Cortex of kidney (tissue), 1 donor: ENCODE measurements at places on chromosomes 6 and 20.

- DNase-seq: no peak
Observed at GRCh38 chr6:81465859-81466258, 286.6 kb downstream of the TENT5A start.

- DNase-seq: no peak
Observed at GRCh38 chr6:44063561-44064059, 63.6 kb downstream of the MRPL14 start.

DNA sequence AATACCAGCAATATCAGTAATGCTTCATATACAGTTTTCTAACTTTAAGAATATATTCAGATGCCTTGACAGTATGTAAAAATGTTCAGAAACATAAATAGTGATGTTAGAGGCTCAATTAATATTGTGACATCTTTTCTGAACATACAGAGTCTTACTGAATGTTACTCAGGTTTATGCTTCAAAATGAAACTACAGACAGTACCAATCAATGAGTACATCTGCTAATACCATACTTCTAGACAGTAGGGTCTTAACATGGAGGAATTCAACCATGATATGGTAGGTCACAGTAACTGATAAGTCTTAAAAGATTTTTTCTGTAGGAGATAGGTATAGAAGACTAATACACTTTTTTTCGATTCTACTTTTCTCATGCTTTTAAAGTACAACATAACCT lies 8.3 kb downstream of the GCLC start:
- no peak for DNase-seq

DNA sequence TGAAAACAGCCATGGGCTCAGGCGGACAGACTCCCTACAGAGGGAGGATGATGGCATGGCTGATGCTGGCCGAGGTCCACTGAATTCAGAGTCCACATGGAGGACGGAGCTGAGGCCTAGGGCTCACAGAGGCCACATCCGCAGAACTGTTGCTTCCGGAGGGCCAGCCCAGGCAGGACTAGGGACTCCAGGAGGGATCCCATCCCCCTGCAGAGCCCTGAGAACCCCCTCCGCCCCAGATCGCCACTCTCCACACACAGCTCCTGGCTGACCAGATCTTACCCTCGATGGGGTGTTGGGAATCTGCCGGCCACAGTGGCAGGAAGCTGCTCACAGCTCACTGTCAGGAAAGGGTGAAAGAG lies 399.2 kb downstream of the TAF4 start:
- no peak for DNase-seq

GRCh38 chr20:44253528-44253927 lies 6.4 kb downstream of the GDAP1L1 start:
- no peak for DNase-seq

DNA sequence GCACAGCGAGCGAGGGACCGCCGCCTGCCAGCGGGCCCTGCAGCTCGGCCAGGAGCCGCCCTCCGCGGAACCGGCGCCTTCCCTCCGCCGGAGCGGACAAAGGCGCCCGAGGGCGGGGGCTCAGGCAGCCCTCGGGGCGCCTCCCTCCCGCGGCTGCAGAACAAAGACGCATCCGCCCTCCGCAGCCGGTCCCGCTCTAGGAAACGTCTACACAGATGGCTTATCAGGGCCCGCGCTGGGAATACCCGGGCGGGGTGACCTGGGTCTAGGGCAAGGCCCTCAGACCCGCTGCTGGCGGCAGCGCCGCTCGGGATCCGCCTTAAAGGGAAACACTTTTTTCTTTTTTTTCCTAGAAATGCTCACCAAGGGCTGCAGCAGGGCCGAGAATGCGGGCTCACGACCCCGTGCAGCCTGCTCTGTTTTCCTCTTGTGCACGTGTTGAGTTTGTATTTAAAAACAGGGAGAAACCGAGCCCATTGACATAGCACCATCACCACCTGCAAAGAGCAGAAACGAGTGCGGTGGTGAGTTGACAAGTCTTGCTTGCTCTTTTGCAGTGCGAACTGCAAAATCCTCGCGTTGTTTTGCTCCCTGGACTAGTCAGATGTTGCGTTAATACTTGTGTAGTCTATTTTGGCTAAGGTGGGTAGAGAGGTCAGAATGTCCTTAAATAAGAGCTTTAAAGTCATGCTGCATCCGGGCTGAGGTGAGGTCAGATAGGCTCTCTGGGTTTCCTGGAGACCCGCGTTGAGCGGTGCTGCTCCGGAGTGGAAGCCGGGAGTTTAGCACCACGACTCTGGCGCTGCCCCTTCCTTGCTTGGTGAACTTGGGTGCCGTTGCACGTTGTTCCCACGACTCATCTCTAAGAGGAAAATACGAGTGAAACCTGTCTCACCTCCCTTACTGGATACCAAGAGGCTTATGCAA lies 1.1 kb upstream of the RPS6KA2 start:
- no peak for DNase-seq

GRCh38 chr6:148557796-148558321 lies 189.0 kb upstream of the UST start:
- no peak for DNase-seq

DNA sequence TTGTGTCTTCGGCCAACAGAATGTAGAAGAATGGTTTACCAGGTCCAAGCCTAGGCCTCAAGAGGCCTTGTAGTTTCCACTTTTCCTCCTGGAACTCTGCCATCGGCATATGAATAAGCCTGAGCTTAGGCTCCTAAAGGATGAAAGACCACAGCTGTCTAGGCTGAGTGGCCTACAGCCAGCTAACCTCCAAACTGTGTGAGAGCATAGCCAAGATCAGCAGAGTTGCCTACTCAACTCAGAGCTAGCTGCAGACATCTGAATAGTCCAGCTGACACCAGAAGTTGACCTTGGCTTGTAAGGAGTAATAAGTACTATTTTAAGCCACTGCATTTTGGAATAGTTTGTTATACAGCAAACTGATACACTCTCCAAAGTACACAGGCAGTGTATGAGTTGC lies 52.6 kb upstream of the SMIM29 start:
- DNase-seq: no peak

GRCh38 chr6:45698046-45698445 lies 317.6 kb downstream of the CLIC5 start:
- DNase-seq: no peak

DNA sequence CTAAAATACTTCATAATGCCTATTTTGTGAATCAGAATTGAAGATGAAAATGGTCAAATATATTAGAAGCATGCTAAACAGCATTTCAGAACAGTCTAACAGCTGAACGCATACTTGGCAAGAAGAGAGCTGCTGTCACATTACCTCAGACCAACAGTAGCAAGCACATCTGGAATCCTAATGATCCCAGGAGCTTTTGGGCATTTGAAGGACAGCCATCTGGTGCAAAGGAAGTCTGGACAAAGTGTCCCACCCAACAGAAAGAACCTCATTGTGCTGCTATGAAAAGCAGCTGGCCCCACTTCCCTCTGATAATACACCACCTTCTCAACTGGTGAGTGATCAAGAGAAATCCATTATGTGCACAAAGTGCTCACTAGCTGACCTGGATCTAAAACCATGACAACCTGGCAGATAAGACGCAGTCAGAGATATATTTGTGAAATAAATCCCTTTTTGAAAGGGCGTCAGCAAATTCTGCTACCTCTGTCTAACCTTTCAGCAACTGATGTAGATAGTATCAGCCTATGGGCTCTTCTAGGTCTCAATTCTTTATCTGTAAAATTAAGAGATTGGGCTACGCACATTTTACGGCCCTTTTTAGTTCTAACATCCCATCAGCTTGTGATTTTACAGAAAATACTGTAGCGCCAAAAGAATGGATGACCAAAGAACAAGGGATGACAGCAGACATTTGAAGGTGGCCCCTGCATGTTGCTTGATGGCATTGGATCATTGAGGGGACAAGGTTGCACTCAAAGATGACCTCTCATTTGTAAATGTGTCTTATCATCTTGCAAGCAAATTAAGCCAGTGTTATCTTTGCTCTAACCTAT lies 78.7 kb downstream of the SGK1 start:
- DNase-seq: no peak
